ENCODE measurements at places on chromosomes 4 and X.

GRCh38 chr4:147651563-147651962 lies 32.4 kb downstream of the PRMT9 start:
- DNase-seq = no peak

DNA sequence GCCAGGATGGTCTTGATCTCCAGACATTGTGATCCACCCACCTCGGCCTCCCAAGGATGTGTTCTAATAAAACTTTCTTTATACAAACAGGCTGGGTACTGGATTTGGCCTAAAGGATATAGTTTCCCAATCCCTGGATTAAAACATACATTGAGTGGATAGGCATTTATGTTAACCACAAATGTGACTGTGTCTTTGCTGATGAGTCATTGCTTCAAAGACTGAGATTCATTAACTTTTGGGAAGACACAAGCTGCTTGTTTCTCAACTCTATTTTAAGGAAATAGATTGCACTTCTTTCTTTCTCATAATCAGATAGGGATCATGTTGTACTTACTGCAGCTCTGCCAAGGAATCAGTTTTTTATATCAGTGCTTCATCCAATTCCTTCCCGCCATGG lies 131.3 kb upstream of the AGA start:
- no peak for DNase-seq

- DNase-seq = no peak
These were observed 204.5 kb downstream of the SLC7A11 start for GRCh38 chr4:138037696-138038095.

- peak; percentile 65 for DNase-seq
These were observed 40.2 kb downstream of the ATP10D start for GRCh38 chr4:47525154-47525819.

DNA sequence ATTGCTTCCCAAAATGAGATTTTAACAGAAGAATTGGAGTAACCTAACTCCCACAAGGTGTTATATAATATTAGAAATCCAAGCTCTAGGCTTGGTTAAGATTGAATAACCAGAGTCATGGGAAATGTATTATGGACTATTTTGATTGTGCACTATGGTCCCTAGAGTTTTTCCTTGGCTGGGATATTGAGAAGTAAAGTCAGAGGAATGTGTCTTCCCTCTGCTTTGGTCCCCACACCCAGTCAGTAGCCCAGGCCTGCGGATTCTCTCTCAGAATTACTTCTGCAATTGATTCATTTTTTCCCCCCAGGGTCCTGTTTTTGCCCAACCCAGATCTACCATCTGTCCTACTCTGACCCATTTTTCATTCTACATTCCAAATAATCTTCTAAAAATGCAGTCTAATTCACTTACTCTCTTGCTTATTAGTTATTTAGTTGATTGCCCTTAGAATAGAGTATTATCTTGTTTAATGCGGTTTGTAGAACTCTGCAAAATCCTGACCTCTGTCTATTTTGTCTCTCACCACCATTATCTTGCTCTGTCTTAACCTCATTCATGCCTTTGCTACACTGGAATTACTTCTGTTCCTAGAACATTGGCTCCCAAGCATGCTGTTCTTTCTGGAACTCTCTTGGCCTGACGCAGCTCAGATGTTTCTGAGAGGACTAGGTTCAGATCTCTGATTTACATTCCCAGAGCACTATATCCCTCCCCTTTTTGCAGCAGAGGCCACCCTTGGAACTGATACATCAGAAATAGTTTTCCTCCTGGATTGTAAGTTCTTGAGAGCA lies 23.6 kb downstream of the GUCY1A1 start:
- DNase-seq = no peak

DNA sequence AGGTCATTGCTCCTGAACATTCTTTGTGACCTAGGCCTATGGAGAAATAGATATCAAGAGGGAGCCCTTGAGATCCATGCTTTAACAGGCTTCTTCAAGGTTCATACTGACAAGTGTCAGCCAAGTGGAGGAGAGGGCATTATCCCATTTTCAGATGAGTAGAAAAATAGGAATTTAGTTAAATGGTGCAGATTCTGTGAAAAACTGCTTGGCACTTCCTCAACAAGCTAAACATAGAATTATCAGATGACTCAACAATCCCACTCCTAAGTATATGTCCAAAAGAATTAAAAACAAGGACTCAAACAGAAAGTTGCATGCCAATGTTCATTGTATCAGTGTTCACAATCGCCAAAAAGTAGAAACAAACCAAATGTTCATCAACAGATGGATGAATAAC lies 43.8 kb upstream of the KCNIP4 start:
- no peak for DNase-seq

DNA sequence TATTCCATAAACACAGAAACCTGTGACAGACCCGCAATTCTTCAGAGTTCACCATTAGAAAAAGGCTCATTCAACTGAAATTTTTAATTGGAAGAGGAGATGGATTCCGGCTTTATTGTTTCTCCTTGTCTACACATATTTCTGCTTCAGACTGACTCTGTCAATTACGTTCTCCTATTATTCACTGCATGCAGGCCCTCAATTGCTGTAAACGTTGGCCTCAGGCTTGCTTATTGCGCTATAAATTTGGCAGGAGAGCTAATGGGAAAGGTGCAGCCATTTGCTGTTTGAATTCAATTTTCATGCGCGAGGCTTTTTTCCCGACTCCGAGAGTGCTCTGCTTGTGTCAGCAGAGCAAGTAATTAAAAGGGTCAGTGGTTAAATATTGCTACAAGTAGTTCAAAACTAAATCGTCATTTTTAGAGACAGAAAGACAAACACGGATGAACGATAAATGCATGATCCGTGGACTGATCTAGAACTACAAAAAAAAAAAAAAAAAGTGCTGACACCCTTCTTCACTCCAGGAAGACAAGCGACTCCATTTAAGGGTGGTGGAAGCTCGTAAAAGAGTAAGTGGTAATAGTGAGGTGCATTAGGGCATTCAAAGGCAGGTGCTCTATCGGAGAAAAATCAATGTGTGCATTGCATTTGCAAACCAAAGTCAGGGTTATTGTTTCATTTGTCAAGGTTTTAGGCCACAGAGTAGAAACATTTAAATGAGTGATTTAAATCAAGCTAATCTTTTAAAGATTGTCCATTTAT lies 841.6 kb upstream of the FRG1 start:
- DNase-seq = no peak

GRCh38 chr4:111556141-111556781 lies 589.0 kb upstream of the FAM241A start:
- DNase-seq = no peak

GRCh38 chr4:78480286-78480685 lies 71.3 kb upstream of the ANXA3 start:
- no peak for DNase-seq

- peak; percentile 63 for DNase-seq
These were observed at the start of gene NHS for GRCh38 chrX:17374619-17375366. NHS (plus strand) TSS chrX:17375200; CDS start chrX:17375758, 558 bp downstream.

- no peak for DNase-seq
These were observed 43.7 kb downstream of the STAG2 start for GRCh38 chrX:124005228-124005627.

DNA sequence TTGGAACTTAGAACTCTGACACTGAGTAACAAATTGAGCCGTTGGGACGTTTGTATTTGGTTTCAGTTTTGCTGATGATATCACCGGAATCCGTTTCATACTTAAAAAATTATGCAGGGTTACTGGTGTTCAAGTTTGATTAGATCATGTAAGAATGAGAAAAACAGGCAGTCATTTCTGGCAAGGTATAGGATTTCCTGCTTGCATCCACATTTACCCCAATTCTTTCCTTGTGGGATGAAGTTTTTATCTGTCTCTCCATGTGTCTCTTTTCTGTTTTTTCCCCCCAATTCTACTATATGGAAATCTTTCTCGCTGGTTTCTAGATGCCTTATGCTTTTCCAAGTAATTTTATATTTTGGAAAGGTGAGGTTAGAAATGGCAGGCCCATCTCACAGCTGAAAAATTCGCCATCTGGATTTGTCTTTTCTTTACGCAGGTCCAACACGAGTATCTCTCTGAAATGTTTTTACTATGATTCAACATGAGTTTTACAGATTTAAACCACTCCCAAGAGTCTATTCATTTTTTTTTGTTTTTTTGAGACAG lies 197.9 kb downstream of the SHOX start:
- no peak for DNase-seq

DNA sequence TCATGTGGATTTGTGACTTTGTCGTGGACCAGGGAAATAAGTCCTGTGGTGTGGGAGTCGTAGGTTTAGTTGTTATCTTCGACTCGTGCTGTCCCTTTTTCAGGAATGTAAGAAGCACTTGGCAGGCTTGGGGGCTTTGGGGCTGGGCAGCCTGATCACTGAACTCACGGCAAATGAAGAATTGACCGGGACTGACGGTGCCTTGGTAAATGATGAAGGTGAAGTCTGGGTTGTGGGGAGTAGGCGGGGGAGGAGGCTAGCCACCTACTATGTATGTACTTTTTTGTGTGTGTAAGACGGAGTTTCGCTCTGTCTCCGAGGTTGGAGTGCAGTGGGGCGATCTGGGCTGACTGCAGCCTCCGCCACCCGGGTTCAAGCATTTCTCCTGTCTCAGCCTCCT lies 1.2 kb downstream of the TAF1 start:
- DNase-seq = no peak

DNA sequence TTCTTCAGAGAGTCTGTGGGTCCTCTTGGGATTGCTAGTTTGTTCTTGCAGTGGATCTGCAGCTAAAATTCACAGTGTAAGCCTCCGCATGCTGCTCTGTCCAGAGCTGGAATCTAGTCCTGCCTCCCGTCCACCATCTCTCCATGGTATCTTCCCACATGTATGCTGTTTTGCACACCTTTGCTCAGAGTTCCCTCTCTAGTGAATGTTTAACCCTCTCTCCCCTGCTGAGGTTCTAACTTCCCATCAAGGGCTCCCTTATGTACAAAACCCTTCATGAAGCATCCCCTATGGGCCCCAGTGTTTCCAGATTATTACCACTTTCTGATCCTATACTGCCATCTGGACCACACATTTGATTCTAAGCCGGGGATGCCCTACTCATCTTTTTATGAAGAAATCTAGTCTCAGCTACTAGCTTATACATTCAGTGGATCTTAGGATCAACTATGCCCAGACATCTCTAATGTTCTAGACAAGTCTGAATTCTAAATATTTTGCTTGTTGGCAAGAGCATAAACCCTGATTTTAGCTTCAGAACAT lies 157.3 kb downstream of the CPEB2 start:
- DNase-seq = no peak

DNA sequence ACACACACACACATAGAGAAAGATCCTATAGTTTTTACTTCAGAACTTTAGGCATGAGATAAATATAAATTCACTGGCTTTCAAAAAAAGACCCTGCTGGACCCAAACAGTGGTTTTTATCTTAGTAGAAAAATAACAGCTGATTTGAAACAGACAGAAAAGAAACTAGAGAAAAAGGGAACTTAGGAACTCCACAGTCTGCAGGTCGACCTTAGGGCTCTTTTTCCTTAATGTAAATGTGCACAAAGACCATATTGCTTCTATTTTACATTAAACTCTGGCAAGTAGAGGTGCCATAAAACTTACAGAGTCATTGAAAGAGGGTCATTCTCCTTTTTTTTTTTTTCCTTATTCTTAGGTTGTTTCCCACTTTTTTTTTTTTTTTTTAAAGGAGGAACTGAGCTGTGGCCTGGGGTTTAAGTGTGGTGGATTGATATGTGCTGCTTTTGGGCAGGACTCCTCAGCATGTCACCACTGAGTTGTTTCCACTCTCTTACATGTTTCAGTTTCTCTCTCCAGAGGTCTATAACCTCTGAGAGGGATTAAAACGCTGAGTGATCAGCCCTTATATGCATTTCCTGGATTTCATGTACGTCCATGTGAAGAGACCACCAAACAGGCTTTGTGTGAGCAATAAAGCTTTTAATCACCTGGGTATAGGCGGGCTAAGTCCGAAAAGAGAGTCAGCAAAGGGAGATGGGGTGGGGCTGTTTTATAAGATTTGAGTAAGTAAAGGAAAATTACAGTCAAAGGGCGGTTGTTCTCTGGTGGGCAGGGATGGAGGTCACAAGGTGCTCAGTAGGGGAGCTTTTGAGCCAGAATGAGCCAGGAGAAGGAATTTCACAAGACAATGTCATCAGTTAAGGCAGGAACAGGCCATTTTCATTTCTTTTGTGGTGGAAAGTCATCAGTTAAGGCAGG lies 70.8 kb upstream of the PACRGL start:
- DNase-seq = no peak
